ENCODE measurements at places on chromosomes 5 and 9.
A peak's percentile ranks its signal among the peaks of the same experiment; 100 is the strongest.

- DNase-seq = no peak
Observed at GRCh38 chr5:138739938-138740337, 13.3 kb upstream of the CTNNA1 start.

DNA sequence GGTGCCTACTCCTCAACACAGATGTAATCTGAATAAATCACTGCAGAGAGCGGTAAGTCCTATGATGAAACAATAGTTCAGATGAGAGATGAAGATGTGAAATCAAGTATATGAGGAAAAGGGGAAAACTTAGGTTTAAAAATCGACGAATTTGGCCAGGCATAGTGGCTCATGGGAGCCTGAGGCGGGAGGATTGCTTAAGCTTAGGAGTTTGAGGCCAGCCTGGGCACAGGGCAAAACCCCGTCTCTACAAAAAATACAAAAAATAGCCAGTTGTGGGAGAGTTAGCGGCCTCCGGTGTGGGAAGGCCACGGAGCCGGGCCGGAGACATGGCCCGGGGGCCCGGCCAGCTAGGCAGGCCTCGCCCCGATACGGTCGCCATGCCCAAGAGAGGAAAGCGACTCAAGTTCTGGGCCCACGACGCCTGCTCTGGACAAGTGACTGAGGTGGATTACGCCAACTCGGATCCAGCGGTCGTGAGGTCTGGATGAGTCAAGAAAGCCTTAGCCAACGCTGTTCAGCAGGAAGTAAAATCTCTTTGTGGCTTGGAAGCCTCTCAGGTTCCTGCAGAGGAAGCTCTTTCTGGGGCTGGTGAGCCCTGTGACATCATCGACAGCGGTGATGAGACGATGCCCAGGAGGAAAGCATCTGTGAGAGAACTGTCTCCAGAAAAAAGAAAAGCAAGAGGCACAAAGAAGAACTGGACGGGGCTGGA, 62.8 kb upstream of the SUB1 start:
- DNase-seq = peak; percentile 98

- no peak for DNase-seq
Observed at GRCh38 chr5:133709209-133709725, 96.9 kb upstream of the FSTL4 start.

DNA sequence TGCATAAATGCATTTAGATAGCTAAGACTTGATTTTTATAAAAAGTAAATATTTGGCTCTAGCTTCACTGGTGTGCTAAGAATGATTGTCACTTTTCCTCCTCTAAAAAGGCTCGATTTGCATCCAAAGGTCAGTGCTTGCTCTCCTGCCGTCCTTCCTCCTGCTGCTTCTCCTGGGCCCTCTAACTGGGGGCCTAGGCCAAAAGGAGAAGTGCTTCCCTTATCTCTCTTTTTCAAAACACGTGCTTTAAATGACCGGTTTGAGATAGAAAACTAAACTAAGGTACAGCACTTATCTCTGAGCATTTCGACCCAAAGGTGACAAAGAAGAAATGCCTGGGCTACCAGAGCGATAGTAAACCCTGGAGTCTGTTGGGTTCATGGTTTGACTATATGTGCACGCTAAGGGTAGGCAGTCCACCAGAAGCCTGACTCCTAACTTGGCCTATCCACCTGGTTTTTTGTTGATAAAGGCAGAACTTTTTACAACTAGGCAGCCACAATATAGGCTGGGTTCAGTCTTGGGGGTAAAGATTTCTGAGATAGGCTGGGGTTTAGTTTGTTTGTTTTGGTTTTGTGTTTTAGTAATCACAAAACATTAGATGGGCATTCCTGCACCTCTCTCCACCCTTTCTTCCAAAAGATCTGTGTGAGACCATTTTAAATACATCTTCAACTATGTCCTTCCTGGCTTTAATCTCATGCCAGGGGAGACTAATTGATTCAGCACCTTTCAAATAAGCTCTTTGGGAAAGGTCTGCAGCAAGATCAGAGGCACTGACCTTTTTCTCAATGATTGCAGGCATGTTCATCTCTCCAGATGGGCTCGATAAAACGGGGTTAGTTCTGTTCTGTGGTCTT, 3.8 kb downstream of the NR2F1-AS1 start:
- DNase-seq = no peak

DNA sequence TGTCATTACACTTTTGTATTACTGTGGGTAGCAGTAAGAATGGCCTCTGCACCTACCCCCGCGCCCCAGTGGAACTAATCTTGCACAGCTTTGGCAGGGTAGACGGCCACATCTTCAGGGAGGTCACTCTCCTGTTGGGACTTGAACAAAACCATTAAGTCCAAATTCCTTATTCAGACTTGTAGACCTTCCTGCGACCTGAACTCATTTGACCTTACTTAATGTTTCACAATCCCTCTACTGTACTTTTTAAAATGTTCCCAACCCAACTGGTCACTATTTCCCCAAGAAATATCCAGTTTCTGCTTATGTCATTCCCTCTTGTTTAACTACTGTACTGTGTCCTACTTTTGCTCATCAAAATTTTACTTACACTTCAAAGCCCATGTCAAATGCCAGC, 5.3 kb upstream of the FAM120AOS start:
- DNase-seq = no peak

DNA sequence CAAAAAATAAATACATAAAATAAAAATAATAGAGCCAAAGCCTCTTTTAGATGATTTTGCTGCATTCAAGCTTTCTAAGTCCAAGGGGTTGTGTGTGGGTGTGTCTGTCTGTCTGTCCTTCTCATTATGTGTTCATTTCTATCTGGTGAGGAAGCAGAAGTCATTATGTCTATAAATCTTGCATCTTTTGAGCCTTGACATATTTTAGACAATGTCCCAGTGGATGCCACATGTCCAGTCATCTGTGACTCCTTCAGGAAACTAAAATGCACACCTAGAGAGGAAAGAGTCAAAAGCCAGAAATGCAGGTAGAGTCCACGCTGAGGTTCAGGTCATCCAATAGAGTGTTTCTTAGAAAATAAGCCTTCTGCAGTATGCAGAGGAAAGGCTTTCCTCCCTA, 80.9 kb downstream of the GALNT10 start:
- DNase-seq = no peak

- DNase-seq = no peak
Observed at GRCh38 chr5:55509796-55510522, 24.8 kb downstream of the PLPP1 start.

DNA sequence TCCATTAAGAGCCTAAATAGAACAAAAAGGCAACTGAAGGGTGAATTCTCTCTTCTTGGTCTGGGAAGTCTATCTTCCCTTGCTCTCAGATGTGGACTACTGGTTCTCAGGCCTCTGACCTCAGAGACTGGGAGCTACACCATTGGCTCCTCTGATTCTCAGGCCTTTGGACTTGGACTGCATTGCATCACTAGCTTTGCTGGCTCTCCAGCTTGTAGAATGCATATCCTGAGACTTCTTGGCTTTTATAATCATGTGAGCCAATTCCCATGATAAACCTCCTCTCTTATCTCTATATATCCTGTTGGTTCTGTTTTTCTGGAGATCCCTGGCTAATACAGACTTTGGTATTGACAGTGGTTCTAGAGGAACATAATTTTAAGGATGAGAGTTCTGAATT, 89.8 kb downstream of the PSAT1 start:
- no peak for DNase-seq

GRCh38 chr9:121304707-121305106, 36.7 kb downstream of the GSN start:
- no peak for DNase-seq

GRCh38 chr9:17536027-17536426, 42.8 kb upstream of the SH3GL2 start:
- DNase-seq = no peak

DNA sequence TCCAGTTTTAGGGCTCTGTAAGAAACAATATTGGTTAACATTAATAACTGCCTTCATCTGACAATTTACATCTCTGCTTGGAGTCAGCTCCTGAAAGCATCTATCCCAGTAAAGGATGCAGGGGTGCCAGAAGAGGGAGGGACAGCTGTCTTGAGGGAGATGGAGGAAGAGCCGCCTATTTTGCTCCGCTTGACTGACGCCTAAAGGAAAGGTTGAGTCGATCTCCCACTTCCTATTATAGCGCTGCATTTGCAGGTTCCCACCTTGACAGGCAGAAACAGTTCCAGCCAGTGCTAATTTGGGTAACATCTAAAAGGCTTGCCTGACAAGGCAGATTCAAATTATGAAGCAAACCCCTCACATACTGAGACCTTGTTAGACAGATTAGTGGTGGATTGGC, 374.6 kb downstream of the SPATA31D1 start:
- no peak for DNase-seq

DNA sequence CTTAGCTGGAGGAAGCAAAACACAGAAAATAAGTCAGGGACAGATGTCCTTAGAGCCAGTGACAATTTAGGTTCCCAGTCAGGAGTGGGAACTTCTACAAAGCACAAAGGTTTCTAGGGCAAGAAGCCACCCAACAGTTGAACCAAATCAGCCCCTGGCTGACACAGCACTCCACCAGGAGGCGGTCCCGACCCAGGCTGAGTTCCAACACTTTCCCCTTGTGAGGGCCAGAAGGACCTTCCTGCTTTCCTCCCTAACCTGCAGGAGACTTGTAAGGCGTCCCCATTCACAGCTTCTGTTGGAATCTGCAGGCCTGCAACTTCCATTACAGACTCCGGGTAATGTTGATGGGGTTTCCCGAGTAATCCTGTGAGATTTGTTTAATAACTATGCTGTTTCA, 416.4 kb upstream of the IRX1 start:
- DNase-seq = no peak

Data from inflammatory macrophage (primary cell).